ENCODE measurements at places on chromosomes 5 and 9.

DNA sequence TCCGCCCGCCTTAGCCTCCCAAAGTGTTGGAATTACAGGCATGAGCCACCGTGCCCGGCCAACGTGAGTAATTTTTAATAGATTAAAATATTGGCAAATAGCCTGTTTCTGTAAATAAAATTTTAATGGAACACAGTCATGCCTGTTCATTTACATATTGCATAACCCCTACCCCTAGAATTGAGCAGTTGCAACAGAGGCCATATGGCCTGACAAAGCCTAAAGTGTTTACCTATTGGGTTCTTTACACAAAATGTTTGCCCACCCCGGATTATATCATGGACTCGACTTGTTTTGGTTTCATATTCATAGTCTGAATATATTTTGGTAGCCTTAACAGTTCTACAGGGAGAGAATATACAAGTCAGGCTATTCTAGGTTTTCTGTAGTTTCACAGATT is 5.3 kb downstream of the NSA2 start:
- no peak for DNase-seq

DNA sequence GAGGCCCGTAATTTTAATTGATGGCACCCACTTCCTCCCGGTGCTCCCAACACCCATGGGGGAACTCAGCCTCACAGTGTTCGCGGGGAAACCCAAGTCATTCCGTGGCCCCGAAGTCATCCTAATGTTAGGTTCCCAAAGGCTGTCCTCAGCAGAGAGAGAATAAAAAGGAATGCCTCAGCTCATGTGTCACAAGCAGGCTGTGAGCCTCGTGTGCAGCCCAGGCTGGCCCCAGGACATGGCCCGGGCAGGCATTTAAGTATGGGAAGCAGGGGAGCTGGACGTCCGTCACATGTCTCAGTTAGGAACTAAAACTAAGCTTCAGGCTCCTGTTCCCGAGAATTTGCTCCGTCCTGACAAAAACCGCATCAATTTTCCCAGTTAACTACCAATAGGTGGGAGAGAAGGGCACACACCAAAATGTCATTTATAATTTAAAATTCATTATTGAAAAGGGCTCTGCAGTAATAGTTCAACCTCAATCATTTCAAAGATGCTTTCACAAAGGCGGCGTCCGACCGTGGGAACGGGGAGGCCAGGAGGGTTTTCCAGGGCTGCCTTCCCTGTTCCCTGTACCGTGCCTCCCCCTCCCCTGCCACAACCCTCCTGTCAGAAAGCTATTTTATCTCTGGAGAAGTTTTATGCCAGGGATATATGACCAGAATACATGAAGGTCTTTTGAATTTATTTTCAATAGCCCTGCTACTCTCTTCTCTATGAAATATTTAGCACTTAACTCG is 137.3 kb downstream of the FSTL4 start:
- DNase-seq, result no peak

DNA sequence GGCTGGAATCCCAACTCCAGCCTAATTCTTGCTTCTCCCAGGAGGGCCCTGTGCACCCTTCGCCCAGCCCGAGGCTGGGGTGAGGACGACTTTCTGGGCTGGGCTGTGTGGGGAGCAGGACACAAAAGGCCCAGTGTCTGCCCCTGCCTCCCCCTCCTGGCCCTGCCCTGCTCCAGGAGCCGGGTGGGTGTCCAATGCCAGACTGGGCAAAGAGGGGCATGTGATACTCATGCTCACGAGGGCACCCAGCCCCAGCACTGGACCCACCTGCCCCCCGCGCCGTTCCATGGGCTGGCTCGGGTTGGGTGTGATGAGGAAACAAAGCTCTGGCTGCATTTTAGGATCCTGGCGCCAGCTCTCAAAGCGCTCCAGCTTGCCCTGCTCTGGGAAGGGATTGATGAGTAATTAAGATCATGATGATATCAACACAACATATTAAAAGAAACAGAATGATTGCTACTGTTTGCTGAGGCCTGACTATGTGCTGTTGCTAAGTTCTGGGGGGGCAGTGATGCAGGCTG is 30.7 kb downstream of the LHX2 start:
- no peak for DNase-seq

- DNase-seq, result no peak
These were observed 194.5 kb upstream of the OTULINL start for GRCh38 chr5:14386884-14387624.

- no peak for DNase-seq
These were observed 6.8 kb downstream of the ABCA1 start for GRCh38 chr9:104921067-104921741.

DNA sequence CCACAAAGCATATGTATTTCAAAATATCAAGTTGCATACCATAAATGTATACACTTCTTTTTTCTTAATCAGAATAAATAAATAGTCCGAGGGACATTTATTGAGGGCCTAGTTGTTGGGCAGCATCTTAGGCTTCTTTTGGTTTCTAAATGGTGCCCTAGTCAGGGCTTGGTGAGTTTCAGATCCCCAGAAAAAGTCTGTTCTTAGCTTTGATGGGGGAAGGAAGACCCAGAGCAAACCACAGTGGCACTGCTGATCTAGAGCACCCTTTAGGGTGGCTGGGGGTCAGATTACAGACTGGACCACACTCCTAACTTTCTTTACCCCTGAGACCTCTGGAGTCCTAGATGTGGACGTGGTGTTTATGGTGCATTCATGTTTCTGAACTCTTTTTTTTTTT is 97.8 kb downstream of the C9orf152 start:
- no peak for DNase-seq

DNA sequence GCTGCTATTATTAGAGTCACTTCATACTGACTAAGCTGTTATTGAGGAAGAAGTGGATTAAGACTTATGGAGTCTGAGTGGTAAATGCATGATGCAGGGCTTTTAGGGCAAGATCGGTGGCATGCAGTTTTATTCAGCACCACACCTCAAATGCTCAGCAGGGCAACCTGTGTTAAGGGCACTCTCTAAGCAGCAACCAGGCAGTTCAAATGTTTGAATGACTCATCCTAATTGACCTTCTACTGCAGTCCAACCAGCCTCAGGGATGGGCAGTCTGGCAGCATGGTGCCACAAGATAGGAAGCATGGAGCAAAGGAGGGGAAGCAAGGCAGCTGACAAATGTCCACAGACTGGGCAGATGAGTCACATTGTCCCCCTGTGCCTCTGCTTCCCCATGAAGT is 80.2 kb upstream of the MIER3 start:
- no peak for DNase-seq

- no peak for DNase-seq
These were observed 65.7 kb upstream of the TBC1D9B start for GRCh38 chr5:179973391-179973790.

DNA sequence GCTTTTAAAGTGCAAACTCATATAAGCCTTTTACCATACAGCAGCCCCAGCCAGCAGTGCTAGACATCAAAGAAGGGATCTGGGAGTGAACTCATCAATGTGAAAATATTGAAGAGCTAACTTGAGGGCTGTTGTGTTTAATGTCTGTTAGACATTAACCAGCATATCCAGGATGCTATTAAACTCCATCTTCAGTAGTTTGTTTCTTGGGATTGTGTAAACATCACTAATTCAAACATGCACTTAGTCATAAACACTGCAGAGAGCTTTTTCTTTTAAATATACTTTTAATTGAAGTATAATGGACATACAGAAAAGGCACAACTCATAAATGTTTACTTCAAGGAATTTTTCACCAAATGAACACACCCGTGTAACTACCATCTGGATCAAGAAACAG is 81.8 kb downstream of the TMEM252 start:
- DNase-seq, result no peak

GRCh38 chr5:16871746-16872339 is 64.2 kb downstream of the MYO10 start:
- DNase-seq, result no peak

- no peak for DNase-seq
These were observed 41.9 kb downstream of the STK10 start for GRCh38 chr5:172145870-172146747.

- DNase-seq, result no peak
These were observed 48.9 kb downstream of the PFDN1 start for GRCh38 chr5:140253985-140254384.

- no peak for DNase-seq
These were observed 1469.8 kb downstream of the EFNA5 start for GRCh38 chr5:106200971-106201370.

DNA sequence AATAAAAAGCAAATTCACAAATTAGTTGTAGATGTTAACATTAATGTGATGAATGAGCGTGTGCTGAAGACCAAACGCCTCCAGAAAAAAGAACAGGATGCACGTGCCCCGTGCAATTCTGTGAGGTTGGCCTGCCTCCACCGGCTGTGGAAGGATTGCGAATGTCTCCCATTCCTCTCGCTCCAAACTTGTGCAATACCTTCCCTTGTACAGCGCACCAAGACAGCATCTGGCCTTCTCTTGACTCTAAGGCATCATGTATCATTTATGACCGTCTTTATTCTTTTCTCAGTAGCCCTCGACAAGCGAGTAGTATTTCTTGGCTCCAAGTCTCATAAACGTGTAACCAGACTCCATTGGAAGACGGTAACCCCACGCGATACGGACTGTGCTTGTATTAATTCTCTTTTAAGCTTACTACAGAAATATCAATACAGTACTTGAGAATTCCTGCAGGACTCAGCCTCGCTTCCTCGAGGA is 1.5 kb upstream of the TESK1 start:
- DNase-seq, result no peak

DNA sequence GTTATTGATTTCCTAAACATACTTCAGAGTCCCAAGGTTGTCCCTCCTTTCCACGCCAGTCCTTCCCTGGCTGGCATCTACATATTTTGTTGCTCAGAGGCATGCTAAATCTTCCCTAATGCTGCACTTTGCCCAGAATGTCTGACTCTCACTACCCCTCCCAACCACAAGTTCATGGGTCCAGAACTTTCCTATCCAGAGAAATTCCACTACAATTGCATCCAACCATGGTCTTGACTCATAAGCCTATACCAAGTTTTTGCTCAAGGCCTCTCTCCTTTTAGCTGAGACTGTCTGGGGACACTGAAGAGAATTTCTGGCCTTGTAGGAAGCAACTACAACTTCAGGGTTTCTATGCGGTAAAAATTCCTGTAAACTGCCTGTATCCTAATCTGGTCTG is 206.3 kb downstream of the BNC2 start:
- no peak for DNase-seq

DNA sequence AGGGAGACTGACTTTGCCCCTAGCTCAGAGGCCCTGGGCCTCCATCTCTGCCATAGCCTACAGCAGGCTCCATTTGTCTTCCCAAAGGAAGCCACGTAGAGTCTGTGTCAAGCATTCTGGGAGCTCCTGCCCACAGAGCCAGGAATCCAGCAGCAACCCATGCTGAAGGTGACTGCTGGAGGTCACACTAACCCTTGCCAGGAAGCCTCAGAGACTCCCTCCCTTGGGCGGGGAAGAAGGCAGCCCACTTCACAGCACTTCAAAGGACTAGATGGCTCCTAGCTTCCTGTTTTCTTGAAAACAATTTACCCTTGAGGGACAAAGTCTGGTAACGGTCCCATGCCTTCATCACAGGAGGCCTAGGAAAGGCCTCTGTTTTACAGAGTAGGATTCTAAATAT is 1.7 kb downstream of the CKMT2 start:
- no peak for DNase-seq

DNA sequence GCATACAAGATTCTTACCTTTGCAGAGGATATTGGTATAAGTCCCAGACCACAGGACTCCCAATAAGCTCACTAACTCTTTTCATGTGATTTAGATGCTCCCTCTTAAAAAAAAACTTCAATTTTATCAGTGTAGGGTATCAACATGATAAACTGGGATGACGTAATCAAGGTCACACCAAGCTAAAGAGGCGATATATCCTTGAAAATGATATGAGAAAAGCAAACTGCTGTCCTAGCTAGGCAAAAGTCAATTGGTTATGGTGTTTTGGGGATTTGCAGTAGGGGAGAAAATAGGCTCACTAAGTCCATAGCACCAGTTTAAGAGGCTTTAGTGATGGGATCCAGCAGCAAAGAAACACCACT is 354.4 kb downstream of the DIRAS2 start:
- no peak for DNase-seq

GRCh38 chr9:137575364-137575715 is 3.4 kb downstream of the DPH7 start:
- no peak for DNase-seq

DNA sequence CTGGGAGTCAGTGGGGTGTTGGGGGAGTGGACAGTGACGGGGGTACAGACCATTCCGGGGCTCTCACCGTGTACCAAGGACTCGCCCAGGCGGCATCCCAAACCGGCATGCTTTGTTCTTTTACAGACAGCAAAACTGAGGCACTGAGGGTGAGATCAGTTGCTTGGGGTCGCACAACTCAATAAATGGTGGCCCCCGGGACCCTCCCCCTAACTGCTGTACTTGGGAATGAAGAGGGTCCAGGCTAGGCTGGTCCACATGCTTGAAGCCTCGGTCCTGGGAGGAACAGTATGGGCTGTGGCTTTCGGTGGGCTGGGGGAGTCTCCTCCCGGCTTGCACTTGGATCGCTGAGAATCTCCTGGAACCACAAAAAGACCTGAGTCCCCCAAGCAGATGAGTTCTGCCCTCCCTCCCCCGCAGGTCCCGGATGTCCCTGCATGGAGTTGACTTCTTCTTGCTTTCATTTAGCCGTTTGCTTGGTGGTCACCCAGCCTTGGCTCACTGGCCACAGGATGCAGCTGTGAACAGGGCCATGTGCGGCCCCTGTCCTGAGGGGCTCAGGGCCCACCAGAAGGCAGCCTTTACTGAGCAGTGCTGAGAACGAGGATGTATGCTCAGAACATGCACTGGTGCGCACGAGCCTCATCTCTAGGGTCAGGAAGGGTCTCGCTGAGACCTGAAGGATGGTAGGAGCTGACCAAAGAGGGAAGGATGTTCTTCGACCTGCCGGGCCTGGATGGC is 4.2 kb downstream of the LAMC3 start:
- no peak for DNase-seq

DNA sequence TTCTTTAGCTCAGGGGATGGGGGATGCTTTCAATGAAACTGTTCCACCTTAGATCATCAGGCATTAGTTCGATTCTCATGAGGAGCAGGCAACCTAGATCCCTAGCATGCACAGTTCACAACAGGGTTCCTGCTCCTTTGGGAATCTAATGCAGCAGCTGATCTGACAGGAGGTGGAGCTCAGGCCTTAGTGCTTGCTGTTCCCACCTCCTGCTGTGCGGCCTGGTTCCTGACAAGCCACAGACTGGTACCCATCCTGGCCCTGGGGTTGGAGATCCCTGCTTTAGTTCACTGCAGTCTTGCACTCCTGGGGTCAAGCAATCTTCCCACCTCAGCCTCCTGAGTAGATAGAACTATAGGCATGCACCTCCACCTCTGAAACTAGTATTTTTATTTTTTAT is 1369.8 kb upstream of the NUDT12 start:
- DNase-seq, result no peak

DNA sequence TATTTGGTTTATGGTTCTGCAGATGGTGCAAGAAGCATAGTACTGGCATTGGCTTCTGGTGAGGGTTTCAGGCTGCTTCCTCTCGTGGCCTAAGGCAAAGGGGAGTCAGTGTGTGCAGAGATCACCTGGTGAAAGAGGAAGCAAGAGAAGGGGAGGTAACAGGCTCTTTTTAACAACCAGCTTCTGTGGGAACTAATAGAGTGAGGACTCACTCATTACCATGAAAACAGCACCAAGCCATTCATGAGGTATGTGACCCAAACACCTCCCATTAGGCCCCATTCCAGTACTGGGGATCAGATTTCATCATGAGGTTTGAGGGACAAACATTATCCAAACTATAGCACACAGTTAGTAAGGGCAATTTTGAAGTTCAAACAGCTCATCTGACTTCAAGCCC is 263.5 kb downstream of the TMEM38B start:
- no peak for DNase-seq

- no peak for DNase-seq
These were observed 383.8 kb downstream of the TMEM232 start for GRCh38 chr5:110342683-110343082.

All from NK-92 treated with Interleukin-12 subunit alpha and Interleukin-12 subunit beta, amount 100 ng/mL, for 24 hours (cell line).